ENCODE measurements at places on chromosomes 11 and 22.

GRCh38 chr11:75570559-75571139 is 8.6 kb downstream of the SERPINH1 start:
- no peak for DNase-seq

- no peak for DNase-seq
Observed at GRCh38 chr11:11351042-11351586, 1.9 kb downstream of the CSNK2A3 start.

GRCh38 chr11:46855167-46855566 is 9.1 kb upstream of the CKAP5 start:
- no peak for DNase-seq

DNA sequence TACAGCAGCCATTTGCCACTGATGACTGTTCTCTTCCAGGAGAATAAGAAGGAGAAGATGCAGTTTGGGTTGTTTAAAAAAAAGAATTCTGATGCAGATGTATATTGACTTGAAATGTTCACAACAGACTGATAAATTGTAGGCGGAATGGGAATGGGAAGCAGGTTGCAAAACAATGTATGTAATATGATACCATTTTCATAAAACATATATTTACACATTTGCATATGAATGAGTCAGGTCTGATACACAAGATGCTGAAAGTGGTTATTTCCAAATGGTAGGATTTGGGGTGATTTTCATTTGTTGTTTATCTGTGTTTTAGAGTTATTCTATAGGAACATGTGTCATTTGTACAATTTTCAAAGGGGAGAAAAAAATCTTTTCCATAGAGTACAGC is 9.0 kb upstream of the RCN1 start:
- no peak for DNase-seq

DNA sequence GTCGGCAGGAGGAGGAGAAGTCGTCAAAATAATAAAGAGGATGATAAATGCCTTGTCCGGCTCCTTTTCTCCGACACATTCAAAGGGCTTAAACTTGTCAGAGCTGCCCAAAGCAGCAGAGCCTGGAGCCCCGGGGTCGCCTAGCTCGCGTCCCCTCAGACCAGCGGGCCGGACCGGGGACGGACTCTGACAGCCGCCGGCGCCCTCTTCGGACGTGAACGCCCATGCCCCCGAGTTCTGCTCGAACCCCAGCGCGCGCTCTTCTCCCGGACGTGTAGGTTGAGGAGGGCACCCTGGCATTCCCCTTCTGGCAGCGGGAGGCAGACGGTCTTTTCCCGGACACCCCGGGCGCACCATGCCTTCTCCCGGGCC is 999 bp downstream of the FGF3 start:
- DNase-seq: no peak

GRCh38 chr11:79013509-79013908 is 427.3 kb downstream of the TENM4 start:
- no peak for DNase-seq

GRCh38 chr11:128342511-128343134 is 244.7 kb downstream of the ETS1 start:
- no peak for DNase-seq

GRCh38 chr11:76978818-76979217 is 55.4 kb upstream of the B3GNT6 start:
- no peak for DNase-seq

DNA sequence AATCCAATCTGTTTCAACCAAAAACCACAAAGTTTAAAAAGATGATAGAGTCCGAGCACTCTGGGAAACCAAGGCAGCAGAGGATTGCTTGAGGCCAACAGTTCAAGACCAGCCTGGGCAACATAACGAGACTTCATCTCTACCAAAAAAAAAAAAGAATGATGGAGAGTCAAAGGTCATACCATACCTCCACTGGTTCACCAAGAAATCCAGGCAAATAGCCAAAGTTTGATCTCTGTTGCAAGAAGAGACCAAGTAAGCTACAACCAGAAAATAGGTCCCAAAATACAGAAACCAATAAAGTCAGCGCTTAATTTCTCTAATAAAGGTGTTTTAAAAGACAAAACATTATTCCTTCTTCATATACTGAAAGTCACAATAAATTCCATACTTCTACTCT is 13.1 kb downstream of the FAM168A start:
- DNase-seq: no peak

GRCh38 chr11:110481523-110481922 is 51.8 kb downstream of the FDX1 start:
- DNase-seq: no peak

GRCh38 chr11:69572233-69572860 is 68.6 kb upstream of the CCND1 start:
- no peak for DNase-seq

DNA sequence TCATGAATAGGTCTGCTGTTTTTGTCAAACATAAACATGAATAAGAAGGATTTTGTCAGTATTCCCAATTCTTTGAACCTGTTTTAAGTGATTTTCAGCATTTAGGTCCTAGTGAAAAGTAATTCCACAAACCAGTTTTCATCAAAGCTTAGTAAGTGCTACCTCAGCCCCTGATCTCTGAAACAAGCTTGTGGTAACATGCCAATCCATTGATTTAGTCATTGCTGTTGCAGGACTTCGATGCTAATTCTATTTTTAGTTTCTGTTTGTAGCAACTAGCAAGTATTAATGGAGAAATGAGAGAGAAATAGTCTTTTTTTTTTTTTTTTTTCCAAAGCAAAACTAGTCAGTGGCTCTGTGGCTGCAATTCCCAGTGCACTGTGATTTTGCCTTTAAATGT is 91.4 kb downstream of the JRKL start:
- DNase-seq: no peak

DNA sequence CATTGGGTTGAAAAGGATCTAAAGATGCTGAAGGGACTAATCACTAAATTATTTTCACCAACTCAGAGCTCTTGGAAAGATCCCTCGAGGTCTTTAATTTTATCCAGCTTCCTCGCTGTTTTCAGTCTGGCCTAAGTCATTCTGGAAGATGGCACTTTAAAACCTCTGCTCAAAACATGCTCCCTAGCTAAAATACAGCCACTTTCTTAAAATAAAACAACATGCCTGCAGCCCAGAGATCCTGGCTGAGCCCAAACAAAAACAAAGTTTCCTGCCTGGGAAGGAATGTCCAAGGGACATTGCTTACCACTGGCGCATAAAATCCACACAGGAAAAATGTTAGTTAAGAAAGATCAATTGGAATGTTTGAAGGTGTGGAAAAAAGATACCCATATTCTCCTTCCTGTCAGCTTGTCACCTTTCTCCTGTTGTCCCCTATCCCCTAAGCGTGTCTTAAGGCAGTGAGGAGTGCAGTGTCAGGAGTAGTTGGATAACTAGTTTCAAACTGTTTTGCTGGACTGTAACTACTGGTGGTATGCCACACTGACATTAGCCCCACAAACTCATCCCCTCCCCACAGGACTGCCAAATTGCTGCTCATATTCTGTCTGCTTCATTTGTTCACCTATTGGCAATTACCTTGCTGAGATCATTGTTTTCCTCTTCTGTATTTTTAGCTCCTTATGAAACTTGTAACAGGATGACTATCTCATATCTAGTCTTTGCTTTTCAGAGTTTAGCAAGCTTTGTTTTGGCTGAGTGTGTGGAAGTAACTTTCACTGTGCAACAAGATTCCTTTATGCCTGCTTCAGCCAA is 108.3 kb upstream of the SESN3 start:
- DNase-seq: no peak

- DNase-seq: no peak
Observed at GRCh38 chr11:17252704-17253103, 23.8 kb upstream of the NUCB2 start.

DNA sequence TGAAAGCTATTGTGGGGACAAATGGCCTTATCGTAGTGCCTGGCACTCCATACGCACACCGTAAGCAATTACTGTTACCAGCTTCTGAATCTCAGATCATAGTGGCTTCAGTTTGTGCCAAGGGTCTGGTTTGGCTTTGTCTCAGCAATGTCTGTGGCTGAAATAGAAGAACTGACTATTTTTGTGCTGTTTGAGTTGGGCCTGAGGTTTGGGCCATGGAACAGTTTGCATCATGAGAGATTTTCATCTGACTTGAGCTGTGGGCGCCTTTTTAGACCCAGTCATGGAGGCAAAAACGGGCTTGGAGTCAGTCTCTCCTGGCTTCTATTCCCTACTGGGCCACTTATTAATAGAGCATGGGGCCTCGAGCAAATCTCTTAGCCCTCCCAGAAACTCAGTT is 121.1 kb upstream of the CRYBB3 start:
- DNase-seq: no peak

DNA sequence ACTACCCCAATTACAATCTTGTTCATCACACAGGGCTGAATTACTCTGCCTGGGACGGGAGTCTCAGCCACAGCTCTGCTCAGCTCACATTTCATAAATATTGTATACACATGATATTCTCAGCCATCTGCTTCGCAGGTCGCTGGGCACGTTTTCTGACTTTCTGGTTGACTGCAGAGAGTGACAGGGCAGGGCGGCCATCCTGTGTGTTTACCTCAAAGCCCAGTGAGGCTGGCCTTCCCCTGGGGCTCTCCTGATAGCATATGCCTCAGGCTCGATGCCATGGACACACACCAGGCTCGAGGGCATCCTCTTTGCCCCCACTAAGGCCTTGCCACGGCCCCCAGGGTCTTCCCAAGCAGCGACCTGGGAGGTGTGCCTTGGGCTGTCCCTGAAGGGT is 345.0 kb downstream of the CADM1 start:
- DNase-seq: no peak

GRCh38 chr22:40161194-40161593 is 16.5 kb upstream of the TNRC6B start:
- no peak for DNase-seq

- DNase-seq: no peak
Observed at GRCh38 chr22:46098525-46099475, 51.5 kb upstream of the PPARA start.

DNA sequence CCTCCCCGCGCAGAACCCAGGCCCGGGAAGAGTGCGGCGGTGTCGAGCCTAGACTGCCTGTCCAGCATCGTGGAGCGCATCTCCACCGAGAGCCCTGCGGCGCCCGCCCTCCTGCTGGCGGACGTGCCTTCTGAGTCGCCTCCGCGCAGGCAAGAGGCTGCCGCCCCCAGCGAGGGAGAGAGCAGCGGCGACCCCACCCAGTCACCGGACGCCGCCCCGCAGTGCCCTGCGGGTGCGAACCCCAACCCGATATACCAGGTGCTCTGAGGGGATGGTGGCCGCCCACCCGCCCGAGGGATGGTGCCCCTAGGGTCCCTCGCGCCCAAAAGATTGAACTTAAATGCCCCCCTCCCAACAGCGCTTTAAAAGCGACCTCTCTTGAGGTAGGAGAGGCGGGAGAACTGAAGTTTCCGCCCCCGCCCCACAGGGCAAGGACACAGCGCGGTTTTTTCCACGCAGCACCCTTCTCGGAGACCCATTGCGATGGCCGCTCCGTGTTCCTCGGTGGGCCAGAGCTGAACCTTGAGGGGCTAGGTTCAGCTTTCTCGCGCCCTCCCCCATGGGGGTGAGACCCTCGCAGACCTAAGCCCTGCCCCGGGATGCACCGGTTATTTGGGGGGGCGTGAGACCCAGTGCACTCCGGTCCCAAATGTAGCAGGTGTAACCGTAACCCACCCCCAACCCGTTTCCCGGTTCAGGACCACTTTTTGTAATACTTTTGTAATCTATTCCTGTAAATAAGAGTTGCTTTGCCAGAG is 2.0 kb downstream of the MYOD1 start:
- DNase-seq: no peak

GRCh38 chr22:30296324-30296723 is 7.0 kb upstream of the CASTOR1 start:
- no peak for DNase-seq

DNA sequence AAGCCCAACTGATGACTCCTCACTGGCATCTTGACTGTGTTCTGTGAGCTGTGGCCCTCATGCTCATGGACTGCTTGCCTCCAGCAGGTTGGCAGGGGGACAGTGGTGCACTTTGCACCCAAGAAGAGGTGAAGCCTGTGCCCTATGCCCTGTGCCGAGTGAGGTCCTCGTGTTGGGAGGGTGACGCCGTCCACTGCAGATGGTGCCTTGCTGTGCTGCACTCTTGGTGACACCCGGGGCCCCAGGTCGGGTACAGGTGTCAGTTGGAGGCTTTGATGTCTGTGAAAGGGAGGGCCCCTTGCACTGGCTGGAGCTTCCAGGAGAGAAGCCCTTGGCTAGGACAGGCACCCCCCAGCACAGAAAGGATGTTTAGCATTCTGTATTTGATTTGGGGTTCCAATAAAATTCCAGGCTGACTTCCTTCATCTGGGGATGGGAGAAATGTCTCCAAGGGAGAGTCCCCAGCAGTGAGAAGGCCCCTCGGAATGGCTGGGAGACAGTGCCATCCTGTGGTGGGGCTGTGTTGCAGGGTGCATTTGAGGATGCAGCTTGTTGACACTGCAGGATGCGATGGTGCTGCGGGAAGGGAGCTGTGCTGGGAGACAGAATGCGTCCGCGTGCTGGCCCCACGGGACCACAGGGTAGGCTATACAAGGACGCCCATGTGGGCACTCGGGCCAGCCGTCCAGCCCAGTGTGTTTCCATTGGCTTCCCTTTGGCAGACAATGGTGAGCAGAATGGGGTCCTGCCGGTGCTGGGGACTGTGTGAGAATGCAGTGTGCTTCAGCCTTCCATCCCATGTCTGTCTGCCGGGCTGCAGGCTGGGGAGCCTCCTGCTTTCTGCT is 2.5 kb upstream of the ZDHHC8 start:
- no peak for DNase-seq

- no peak for DNase-seq
Observed at GRCh38 chr11:13947379-13947778, 15.1 kb upstream of the SPON1 start.

GRCh38 chr11:103744496-103745153 is 291.8 kb upstream of the DDI1 start:
- no peak for DNase-seq

DNA sequence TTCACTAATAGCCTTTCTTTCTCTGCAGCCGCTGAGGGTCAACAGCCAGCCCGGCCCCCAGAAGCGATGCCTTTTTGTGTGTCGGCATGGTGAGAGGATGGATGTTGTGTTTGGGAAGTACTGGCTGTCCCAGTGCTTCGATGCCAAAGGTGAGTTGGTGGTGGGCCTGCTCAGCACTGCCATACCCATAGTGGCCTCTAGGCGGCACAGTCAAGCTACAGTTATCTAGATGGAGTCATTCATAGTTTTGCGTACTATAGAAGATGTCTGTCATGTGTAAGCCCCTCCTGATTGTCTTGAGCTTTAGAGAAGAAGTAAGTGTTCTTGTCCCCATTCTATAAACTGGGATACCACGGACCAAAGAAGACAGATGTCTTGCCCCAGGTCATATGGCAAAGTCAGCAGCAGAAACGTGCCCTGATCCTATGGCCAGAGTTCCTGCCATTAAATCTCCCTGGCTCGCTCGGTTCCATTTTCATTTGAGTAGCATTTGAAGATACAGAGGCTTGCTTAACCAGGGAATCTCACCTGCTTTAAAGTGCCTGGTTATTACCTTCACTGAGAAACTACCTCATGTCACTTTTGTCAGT is 42.1 kb upstream of the CRTAM start:
- no peak for DNase-seq

- no peak for DNase-seq
Observed at GRCh38 chr11:73226297-73227006, 8.4 kb downstream of the P2RY2 start.

DNA sequence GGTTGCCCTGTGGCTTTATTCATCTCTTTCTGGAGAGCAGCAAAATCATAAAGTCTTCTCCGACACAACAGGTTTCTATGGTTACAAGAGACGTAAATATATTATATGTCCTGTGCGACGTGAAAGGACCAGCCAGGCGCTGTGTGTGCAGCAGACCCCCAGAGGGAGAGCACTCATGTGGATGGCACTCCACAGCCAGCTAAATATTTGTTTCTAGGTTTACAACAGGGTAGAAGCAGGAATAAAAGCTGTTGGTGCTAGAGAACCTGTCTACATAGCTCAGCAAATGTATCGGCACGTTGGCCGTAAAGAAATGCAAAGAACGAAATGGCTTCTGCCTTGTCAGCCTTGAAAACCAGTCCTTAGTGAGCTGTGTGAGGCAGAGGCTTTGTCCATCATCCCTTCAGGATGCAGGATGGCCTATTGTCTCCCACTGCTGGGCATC is 133.8 kb upstream of the PITPNB start:
- DNase-seq: no peak

Data from progenitor cell of endocrine pancreas (in vitro differentiated cells).